ENCODE measurements at places on chromosomes 13 and 19.

GRCh38 chr13:55869648-55870047 lies 1271.1 kb upstream of the PRR20A start:
- DNase-seq: no peak

DNA sequence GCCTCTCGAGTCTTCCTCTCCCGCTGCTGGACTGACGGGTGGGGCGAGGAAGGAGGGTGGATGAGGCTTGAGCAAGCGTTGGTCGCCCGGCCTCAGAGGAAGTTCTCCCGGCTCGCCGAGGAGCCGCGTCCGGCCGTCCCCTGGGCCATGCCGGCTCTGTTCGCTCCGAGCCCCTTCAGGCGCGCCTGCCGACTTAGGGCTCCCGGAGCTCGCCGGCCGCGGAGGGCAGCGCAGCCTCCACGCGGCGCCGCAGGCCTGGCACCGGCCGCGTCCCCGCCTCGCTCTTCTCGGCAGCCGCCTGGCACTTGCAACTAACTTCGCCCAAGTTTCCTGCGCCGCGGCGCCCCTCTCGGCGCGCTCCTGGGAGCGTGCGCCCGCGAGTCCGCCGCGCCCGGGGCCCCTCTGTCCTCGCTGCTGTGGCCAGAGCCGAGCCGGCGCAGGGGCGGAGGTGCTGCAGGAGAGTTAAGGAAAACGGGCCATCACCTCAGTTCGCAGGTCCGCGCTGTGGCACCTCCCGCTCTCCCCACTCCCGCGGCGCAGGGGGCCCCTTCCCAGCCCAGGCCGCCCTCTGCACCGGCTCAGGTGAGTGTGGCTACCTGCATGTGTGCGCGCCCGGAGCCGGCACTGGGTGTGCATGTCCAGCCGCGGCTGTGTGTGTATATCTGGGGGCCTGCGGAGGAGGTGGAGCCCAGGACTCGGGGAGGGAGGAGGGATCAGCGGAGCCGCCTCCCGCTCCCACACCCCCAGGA lies 641 bp upstream of the SOX21 start:
- no peak for DNase-seq

DNA sequence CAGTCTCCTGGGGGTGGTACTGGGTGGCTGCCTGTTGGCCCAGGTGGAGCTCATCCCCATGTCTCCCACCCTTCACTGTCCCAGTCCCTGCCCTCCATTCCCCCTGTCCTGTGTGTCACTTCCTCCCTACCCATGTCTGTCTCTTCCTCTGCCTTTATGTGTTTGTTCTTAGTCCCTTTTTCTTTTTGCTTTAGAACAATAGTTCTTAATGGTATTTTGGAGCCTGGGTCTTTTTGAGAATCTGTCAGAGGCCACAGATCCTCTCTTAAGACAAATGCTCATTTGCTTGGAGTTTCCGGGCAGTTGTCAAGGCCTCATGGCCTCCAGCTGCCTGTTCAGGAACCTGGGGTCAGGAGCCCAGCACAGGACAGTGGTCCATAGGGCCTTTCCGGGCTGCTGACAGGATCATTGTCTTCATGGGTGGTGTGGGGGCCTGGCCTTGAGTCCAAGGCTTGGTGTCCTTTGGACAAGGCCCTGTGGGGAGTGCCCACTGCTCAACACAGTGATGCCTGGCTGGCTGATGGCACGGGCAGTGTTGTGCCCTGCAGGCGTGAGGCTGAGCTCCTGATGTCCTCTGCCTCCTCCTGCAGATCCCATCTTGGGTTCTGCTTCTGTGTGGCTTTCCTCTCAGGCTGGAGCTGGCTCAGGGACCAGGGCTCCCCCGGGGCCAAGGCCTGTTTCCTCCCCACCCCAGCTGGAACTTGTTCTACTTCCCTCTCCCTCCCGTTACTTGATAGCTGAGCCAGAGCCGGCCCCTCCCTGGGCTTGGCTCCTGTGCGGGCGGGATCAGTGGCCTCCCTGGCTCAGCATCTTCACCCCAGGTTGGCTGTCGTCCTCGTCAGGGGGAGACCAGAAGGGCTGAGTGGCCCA lies 3.5 kb downstream of the EGLN2 start:
- no peak for DNase-seq

- DNase-seq: no peak
Measured at GRCh38 chr19:52297601-52298364, 814 bp downstream of the ZNF480 start.

- no peak for DNase-seq
Measured at GRCh38 chr13:99403458-99403971, 96.3 kb upstream of the GPR183 start.

- DNase-seq: no peak
Measured at GRCh38 chr13:100773923-100774663, 99.5 kb upstream of the TMTC4 start.

GRCh38 chr13:113623491-113624234 lies 34.3 kb downstream of the ATP4B start:
- DNase-seq: no peak

GRCh38 chr19:13063461-13064091 lies 39.1 kb downstream of the LYL1 start:
- no peak for DNase-seq
